ENCODE measurements at places on chromosomes 2 and 18.

GRCh38 chr2:217622205-217623060 is 380.4 kb downstream of the TNS1 start:
- DNase-seq: peak; percentile 73

DNA sequence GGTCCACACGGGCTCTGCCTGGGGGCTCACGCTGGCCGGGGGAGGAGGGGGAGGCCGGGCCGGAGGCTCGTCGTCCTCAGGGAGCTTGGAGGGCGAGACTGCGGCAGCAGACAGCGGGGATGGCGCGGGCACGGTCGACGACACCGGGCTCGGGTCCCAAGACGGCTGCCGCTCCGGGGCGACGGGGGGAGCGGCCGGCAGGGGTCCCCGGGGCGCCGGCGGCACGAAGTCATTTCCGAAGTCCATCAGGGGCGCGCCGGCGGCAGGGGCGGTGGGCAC is 491 bp downstream of the RTN4 start:
- DNase-seq: no peak

DNA sequence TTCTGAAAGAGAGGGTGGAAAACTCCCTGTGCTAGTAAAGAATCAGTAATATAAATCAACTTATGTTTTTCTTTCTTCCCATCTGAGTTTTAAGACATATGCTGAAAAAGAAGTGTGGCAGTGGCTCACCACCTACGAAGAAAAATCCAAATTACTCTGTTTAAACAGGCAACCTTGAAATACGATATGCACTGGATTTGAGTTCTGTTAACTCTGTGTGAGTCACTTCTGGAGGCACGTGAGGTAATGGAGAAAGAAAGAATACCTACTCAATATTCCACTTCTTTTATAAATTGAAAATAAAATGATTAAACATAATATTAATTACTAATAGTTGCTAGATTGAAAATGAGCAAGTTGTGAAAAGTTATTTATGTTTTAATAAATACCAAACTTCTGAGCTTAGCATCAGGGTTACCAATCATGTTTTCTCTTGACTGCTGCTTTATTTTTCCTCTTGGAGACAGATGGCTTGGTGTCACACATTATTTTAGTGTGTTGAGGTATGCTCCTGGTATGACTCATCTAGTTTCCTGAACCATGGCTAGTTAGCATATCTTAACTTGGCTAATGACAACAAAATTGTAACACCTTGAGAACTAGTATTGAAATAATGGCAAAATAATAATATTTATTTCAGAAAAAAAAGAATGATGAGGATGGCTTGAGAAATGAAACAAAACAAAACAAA is 1705.5 kb upstream of the PIK3C3 start:
- DNase-seq: no peak

GRCh38 chr2:101882769-101883307 is 108.9 kb upstream of the IL1R2 start:
- DNase-seq: no peak

DNA sequence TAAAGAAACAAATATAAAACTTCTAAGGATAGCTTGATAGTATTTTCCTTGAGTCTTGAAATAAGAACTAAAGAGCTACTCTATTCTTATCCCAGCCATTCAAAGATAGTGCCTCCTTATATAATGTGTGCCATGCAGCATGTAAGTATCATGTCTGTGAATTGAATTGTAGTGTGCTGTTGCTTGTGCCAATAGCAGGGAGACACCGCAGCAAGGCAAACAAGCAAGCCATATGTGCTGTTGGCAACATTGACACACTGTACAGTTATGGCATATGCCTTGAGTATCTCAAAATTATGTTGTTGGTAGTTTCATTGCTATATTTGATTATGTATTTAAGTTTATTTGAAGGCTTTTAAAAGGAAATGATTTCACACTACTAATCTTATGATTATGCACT is 58.2 kb downstream of the ERBB4 start:
- DNase-seq: no peak

GRCh38 chr2:200525066-200525465 is 941 bp upstream of the SGO2 start:
- no peak for DNase-seq

DNA sequence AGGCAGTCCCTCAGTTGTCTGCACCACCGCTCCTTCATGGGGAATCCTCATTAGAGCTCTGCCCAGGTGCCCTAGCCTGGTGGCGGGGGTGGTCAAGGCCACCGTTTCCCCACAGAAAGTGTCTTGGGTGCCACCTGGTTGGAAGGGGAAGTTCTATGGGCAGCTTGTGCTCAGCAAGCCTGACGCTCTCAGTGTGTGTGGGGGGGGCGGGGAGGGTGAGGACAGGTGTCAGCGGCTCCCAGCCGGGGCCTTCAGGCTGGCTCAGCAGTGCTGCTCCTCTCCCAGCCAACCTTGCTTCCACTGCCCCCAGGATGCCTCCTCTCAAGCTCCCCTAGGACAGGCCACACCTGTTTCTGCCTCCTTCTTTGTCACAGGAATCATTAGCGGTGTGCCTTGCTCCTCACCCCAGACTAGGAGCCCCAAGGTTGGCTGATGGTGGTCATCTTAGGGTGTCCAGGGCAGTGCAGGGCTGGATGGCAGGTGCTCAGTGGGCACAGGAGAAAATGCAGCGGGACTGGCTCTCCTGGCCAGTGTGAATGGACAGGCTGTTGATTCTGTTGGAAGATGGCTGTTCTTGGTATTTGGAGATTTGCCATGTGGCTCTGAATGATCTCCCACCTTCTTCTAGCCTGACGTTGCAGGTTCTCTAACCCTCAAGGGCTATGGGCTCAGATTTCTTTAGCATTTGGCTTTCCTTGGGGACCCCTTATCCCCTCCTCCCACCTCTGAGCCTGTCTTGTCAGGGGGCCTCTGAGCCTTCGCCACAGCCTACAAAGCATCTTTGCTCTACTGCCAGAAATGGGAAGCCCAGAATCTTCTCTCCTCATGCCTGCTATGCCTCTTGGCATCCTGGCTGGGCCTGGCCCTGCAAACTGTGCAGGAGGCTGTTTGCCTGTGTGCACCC is 185.8 kb upstream of the HS6ST1 start:
- DNase-seq: no peak

- no peak for DNase-seq
These were observed 66.8 kb downstream of the LINC00305 start for GRCh38 chr18:64082054-64082453.

GRCh38 chr2:237752761-237753165 is 45.8 kb upstream of the RBM44 start:
- DNase-seq: no peak

DNA sequence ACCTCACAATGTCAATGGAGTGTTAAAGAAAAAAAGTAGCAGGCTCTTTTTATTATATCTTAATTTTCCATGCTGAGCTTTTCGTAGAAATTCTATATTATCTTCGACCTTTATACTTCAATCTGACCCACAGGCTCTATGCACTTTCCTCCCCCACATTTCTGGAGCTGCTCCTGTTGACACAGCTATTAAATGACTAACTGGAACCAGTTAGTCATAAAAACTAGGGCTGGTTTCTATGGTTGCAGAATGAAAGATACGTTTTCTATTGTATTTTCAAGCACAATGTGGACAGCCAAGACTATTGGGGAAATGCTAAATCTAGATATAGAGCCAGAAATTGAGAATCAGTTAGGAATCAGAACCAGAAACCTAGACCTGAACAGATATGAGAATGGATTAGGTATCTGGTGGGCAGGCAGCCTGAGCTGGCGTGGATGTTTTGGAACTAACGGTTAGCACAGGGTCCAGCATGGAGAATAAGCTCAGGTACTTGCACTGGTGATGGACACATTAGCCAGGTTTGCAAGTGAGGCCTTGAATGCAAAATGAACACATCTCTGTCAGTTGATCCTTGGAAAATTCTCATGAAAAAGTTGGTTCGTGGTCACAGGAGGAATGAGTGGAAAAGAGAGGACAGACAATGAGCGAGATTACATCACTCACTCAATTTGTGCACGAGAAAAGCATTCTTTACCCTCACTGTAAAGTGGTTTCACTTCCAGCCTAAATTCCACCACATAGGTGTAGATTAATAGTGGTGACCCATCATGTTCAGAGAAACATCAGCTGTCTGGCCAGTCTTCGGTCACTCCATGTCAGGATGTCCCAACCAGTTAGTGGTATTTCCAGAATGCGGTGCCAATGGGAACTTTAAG is 144.6 kb upstream of the EPHA4 start:
- DNase-seq: no peak

Measured in skeletal muscle cell (primary cell).